ENCODE measurements at places on chromosomes 3 and 15.

GRCh38 chr3:50600841-50601591 is 10.6 kb downstream of the CISH start:
- H3K4me3 ChIP-seq = no peak overlapping the region
- DNase-seq = peak; percentile 95
- H3K4me1 ChIP-seq = peaks cover 31% of the 10 kb centered on the region
- peak overlapping the region; percentile 92 for H3K27ac ChIP-seq
- no peaks in the 10 kb centered on the region for H3K36me3 ChIP-seq

GRCh38 chr3:106229495-106230278 is 360.9 kb upstream of the CBLB start:
- no peaks in the 10 kb centered on the region for H3K4me1 ChIP-seq
- no peak overlapping the region for H3K27ac ChIP-seq
- no peak for DNase-seq
- H3K27me3 ChIP-seq = no peaks in the 10 kb centered on the region

DNA sequence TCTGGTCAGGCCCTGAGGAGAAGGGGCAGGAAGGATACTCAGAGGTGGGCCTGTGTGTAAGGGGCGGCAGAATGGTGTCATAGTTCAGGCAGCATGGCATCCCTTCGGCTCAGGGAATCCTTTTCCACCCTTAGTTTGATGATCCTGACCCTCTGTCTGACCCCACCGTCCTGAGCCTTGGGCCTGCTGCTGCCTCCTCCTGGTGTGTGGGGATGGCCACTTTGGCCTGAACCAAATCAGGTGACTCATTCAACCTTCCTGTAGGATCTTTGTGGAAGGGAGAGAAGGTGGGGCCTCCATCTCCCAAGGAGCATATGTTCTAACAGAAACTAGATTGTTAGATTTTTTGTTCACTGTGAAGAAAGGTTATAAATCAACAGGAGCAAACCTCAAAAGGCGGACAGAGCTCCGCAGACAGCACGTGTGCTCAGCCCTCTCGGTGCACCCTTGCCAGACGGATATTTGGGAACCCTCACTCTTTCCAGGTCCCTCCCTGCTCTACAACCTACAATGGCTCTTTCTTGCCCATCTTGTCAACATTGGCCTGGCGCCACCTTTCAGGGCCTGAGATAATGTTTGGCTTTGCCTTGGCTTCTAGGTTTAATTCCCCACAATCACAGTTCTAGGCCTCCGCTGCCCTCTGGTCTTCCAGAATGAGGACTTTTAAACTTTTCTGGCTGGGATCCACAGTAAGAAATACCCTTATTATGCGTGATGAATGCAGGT is 21.7 kb downstream of the THSD4 start:
- no peaks in the 10 kb centered on the region for H3K36me3 ChIP-seq
- H3K27ac ChIP-seq = no peak overlapping the region
- no peak overlapping the region for H3K4me3 ChIP-seq
- H3K4me1 ChIP-seq = no peaks in the 10 kb centered on the region
- peak; percentile 31 for DNase-seq
- no peaks in the 10 kb centered on the region for H3K27me3 ChIP-seq

DNA sequence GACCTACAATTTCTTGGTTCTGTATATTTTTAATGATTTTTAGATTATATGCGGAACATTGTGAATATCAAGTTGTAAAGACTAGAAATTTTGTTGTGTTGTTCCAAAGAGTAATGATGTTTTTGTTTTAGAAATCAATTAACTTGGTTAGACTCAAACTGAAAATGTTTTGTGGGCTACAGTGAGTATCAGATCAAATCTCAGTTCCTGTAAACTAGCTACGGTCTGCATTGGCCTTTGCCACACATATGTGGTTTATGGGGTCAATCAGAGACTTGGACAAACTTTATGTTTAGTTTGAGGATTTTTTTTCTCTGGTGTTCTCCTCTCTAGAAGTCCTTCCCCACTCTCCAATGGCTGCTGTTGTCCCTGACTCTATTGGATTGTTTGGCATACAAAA is 308.0 kb upstream of the THRB start:
- no peaks in the 10 kb centered on the region for H3K27me3 ChIP-seq
- no peak for DNase-seq
- no peaks in the 10 kb centered on the region for H3K36me3 ChIP-seq
- H3K4me1 ChIP-seq = no peaks in the 10 kb centered on the region
- no peak overlapping the region for H3K4me3 ChIP-seq

DNA sequence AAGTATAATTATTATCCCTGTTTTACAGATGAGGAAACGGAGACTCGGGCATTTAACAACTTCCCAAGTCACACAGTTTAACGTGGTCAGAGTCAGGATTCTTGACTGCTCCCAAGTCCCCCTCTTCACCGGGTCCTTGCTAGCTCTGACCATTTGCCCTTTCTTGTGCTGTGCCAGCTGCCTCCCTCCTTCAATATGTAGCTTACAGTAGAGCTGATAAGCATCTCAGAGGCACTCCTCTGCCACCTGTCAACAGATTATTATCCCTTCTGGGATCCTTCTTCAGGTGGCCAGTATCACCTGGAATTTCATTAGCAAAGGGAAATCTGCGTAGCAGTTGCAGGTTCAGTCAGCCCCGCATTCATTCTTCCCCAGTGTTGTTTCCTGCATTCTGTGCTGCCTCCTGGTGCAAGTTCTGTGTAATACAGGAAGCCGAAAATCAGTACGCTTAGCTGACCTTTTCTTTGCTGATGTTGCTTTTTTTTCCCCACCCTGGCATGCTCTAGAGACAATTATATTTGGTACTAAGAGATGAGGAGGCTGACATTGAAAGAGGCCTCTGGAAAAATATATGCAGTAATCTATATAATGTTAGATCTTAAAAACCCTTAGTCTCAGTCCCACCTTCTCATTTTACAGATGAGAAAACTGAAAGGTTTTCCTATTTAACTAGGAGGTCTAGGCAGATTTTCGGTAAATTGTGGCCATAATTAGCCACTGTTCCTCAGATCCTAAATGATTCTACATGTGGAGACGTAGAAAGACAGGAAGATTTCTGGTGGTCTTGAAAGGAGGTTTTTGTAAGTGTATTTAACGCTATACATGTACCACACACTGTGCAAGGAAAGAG is 24.8 kb downstream of the TMOD2 start:
- H3K27me3 ChIP-seq = no peaks in the 10 kb centered on the region
- peak; percentile 48 for DNase-seq
- H3K4me3 ChIP-seq = no peak overlapping the region
- no peaks in the 10 kb centered on the region for H3K36me3 ChIP-seq
- H3K4me1 ChIP-seq = no peaks in the 10 kb centered on the region
- H3K27ac ChIP-seq = no peak overlapping the region

GRCh38 chr15:67307156-67307555 is 52.6 kb downstream of the IQCH start:
- H3K27ac ChIP-seq = no peak overlapping the region
- H3K36me3 ChIP-seq = no peaks in the 10 kb centered on the region
- no peaks in the 10 kb centered on the region for H3K27me3 ChIP-seq
- H3K4me3 ChIP-seq = no peak overlapping the region
- H3K4me1 ChIP-seq = no peaks in the 10 kb centered on the region

GRCh38 chr3:183827809-183828537 is 2.6 kb upstream of the MAP6D1 start:
- H3K27me3 ChIP-seq = peaks cover 15% of the 10 kb centered on the region
- peaks cover 16% of the 10 kb centered on the region for H3K36me3 ChIP-seq
- H3K27ac ChIP-seq = no peak overlapping the region
- peaks cover 18% of the 10 kb centered on the region for H3K4me1 ChIP-seq
- H3K4me3 ChIP-seq = no peak overlapping the region
- no peak for DNase-seq

DNA sequence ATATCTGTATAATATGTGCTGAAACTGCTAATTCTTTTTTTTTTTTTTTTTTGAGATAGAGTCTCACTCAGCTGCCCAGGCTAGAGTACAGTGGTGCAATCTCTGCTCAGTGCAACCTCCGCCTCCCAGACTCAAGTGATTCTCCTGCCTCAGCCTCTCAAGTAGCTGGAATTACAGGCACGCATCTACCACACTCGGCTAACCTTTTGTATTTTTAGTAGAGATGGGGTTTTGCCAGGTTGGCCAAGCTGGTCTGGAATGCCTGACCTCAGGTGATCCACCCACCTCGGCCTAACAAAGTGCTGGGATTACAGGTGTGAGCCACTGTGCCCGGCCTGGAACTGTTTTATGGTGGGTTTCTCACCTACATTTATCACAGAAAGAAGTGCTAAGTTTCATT is 307.8 kb upstream of the STT3B start:
- DNase-seq = no peak
- no peaks in the 10 kb centered on the region for H3K27me3 ChIP-seq
- no peak overlapping the region for H3K4me3 ChIP-seq
- H3K36me3 ChIP-seq = no peaks in the 10 kb centered on the region
- no peak overlapping the region for H3K27ac ChIP-seq
